ENCODE measurements at places on chromosomes 7 and 10.

GRCh38 chr10:8921568-8921967 lies 867.1 kb downstream of the GATA3 start:
- DNase-seq, result no peak

DNA sequence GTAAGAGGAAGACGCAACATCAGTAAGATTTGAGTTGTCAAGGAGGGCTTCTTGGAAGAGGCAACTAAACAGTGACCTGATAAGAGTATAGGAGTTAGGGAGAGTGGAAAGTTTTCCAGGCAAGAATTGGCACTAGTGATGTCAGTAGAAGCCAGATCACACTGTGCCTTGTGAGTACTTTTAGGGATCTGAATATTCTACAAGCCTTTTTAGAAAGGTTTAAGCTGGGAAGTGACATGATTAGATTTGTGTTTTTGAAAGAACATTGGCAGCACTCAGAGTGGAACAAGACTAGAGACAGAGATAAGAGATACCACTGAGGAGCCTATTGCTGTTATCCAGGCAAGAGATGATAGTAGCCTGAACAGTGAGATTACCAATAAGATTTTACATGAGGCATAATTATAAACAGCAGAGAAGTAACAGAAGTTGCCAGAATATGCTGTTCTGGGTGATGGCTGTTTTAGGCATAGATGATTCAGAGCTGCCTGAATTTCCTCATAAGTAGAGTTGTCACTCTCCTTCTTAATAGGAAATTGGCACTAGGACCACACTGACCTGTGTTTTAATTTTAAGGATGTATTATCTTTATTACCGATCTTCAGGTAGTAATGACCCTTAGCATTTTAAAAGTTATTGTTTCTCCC lies 45.6 kb downstream of the NHLRC2 start:
- DNase-seq, result no peak

GRCh38 chr10:8873310-8873709 lies 818.8 kb downstream of the GATA3 start:
- no peak for DNase-seq

- no peak for DNase-seq
Observed at GRCh38 chr10:86815035-86815617, 58.7 kb downstream of the BMPR1A start.

DNA sequence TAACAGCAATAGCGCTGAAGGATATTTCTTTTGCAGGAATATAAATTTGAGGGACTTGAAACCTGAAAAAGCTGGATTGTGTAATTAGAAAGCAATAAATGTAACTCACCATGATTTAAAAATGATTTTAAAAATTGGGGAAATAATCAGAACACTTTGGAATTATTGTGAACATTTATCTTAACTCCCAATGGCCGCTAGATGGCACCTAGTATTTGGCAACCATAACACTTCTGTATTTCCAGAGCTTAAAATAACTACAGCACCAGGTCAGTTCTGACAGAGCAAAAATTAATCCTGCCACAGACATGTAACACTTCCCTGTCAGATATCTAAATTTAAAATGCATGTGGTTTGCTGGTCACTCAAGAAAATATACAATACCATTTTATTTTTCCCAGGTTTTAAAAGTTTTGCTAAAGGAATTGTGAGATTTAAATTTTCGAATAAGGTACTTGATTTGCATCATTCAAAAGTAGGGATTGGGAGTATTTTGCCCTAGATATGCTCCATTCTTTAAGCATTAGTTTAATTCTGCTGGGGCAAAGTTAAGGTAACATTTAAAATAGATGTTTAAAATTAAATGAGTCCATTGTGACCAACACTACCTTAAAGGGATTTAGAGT lies 144.5 kb downstream of the PPP1R3A start:
- DNase-seq, result no peak

GRCh38 chr7:110625294-110625693 lies 465.6 kb upstream of the LRRN3 start:
- DNase-seq, result no peak

- no peak for DNase-seq
Observed at GRCh38 chr7:27434756-27435400, 192.3 kb downstream of the EVX1 start.

DNA sequence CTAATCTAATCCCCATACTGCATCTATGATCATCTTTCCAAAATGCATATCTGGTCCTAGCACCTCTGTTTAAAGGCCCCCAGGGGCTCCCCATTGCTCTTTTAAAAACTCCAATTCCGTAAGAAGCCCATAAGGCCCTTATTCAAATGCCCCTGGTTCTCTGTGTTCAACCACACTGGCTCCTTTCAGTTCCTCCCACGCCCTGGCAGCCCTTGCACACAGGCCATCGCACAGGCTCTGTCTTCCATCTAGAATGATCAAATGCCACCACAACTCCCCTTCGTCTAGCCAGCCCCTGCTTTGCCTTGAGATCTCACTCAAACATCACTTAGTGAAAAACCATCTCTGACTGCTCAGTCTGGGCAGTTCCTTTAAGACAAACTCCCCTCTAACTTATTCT lies 112.9 kb upstream of the LYZL2 start:
- DNase-seq, result no peak

GRCh38 chr10:86632009-86632800 lies 22.1 kb upstream of the OPN4 start:
- no peak for DNase-seq

DNA sequence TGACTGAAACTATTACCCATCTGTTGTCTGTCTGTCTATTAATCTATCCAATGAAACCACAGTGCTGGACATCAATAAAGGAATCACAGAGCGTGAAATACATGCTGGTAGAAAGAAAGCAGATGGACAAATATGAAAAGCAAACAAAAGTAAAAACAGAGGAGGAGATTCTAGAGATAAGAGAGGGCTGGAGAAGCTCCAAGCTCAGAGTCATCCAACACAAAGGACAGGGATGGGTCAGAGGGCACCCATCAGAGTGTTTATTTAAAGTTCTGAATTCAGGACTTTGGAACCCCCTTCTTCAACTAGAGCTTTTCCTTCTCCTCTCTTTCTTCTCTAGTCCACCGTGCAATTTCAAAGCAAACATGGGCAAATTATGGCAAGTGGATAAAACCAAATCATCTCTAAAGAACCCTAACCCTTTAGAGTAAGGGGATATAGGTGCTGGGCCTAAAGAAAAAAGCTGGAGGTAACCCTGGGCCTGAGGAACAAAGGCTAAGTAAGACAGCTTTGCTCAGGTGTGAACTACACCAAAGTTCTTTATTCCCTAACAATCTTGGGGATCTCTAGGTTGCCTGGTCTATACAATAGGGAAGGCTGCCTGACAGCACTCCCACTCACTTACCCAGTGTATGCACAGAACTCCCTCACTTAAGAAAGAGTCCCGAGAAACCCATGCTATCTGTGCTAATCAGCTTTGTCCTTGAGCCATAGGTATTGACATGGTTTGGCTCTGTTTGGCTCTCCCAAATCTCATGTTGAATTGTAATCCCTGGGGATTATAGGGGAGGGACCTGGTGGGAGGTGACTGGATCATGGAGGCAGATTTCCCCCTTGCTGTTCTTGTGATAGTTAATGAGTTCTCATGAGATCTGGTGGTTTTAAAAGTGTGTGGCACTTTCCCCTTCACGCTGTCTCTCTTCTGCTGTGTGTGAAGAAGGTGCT lies 97.0 kb downstream of the BAMBI start:
- DNase-seq, result no peak

DNA sequence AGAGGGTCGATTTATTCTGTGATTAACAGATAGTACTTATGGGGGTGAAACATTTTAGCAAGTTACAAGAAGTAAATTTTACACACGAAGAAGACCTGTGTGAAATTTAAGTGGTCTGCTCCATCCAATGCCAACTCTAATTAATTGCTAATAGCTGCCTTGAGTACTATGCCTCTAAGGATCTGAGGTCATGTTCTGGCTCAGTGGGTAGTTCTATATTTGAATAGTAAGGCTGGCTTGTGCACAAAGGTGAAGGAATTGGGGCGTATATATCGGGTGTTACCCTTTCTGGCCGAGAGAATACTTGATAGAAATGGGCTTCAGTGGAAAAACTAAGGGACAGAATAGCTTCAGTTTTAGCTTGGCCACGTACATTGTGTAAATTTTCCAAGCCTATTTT lies 345.2 kb upstream of the ANKRD30A start:
- no peak for DNase-seq

GRCh38 chr7:26556061-26556881 lies 264.6 kb downstream of the SNX10 start:
- no peak for DNase-seq
